Inflammatory macrophage treated with lipopolysaccharide for 1 hour (primary cell): ENCODE measurements at places on chromosomes 11 and 22.

DNA sequence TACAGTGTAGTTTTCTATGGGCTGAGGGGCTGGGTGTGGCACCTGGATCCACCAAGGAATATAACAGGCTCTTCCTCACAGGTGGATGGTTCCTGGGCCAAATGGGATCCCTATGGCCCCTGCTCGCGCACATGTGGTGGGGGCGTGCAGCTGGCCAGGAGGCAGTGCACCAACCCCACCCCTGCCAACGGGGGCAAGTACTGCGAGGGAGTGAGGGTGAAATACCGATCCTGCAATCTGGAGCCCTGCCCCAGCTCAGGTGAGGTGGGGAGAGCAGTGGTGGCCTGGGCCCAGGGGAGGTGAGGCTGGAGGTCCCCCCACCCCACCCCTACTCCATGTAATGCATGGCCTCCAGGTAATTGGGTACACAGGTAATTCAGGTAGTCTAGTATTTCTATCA, 20.7 kb downstream of the ADAMTS15 start:
- no peak for DNase-seq

- DNase-seq: no peak
Measured at GRCh38 chr22:39546889-39547586, 14.5 kb upstream of the RPS19BP1 start.

- DNase-seq: no peak
Measured at GRCh38 chr11:120239713-120240640, at the start of gene POU2F3. Gene POU2F3 (plus strand): TSS chr11:120240140. CDS start chr11:120240344, 204 bp downstream.

GRCh38 chr22:22558071-22558971, 744 bp downstream of the PRAME start:
- DNase-seq: no peak

GRCh38 chr11:95101935-95102334, 12.3 kb downstream of the ENDOD1 start:
- DNase-seq: no peak
